ENCODE measurements at places on chromosomes 1 and 21.

DNA sequence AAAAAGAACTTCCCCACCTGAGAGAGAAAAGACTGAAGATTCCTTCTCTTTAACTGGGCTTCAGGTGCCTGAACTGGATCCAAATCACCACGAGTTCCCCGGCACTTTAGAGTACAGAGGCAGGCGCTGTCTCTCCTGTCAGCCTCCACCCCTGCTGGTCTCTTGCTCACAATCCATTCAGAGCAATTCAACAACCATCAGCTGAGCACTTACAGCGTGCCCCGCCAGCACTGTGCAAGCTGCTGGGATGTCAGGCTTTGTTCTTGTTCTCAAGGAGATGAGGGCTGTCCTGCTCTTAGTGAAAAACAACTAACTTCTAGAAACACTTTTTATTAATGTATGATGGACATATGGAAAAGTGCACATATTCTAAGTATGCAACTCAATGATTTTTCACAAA lies 68.7 kb upstream of the VAMP3 start:
- peak; percentile 58 for DNase-seq

GRCh38 chr1:72227667-72228066 lies 54.7 kb downstream of the NEGR1 start:
- peak; percentile 26 for DNase-seq

DNA sequence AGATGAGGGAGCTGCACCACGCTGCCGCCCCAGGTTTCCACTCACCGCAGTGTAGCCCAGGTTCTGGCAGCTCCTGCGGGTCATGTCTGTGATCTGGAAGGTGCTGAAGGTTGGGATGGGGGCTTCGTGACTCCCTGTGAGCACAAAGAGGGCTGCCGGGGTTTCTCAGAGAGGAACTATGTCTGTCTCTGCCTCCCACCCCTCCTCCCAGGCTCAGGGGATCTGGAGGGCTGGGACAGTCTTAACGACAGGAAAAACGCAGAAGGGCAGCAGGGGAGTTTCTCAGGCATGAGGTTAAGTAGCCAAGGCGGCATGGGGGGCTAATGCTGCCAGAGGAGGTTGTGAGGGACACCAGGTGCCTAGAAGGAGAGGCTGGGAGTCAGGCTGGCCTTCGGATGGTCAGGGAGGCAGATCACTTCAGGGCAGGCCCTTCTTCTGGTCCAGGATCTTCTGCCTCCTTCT lies 656 bp downstream of the SH2D2A start:
- no peak for DNase-seq

GRCh38 chr1:40915581-40915980 lies 53.4 kb upstream of the CITED4 start:
- no peak for DNase-seq

DNA sequence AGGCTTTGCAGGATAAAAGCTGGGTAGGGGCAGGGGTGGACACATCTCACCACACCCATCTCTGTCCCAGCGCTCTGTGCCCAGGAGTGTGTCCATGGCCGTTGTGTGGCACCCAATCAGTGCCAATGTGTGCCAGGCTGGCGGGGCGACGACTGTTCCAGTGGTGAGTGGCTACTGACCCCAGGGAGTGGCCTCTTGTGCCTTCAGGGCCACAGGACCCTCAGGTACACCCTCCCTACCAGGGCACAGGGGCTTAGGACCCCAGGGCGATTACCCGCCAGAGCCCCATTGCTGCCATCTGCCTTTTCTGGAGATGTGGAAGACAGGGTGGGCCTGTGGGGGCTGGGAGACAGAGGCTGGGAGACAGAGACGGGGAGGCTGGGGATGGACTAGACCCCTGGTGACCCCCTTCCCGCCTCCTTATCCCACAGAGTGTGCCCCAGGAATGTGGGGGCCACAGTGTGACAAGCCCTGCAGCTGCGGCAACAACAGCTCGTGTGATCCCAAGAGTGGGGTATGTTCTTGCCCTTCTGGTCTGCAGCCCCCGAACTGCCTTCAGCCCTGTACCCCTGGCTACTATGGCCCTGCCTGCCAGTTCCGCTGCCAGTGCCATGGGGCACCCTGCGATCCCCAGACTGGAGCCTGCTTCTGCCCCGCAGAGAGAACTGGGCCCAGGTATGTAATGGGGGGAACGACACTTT lies 12.8 kb downstream of the PEAR1 start:
- no peak for DNase-seq

GRCh38 chr1:240618946-240619345 lies 7.0 kb upstream of the GREM2 start:
- no peak for DNase-seq

DNA sequence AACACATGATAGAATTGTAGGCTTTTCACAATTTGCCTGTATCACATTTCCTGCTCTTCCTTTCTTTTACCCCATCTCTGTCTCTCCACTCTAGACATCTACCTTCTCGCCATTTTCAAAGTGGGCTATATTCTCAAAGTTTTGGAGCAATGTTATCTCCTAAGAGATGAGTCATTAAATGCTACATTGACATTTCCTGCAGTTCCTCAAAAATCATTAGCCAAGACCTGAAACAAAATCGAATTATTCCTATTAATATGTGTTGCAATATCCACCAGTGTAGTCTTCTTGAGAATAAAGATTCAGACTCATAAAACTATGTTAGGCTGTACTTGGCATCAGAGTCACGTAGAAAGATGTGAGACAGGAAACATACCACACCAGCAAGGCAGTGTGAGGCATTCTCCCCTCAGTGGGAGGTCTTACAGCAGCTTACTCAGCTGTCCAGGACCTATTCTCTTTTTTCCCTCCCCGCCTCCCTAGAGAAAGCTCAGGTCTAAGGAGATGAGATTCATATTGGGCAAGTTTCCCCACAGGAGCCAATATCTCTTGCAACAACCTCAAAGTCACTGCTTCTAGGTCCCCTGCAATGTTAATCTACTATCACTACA lies 38.8 kb downstream of the FRRS1 start:
- DNase-seq: no peak

DNA sequence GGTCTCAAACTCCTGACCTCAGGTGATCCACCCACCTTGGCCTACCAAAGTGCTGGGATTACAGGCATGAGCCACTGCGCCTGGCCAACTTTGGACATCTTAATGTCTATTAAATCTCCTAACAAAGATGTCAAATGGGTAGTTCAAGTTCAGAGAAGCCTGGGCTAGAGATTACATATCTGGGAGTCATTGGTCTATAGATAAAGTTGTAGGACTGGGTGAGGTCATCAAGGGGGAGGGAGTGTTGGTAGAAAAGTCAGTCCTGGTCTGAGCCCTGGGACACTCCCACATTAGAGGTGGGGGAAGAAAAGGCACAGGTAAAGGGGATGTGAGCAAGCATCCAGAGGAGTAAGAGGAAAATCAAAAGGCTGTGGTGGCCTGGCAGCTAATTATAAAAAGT lies 6.6 kb downstream of the UBIAD1 start:
- DNase-seq: no peak

- DNase-seq: no peak
These were observed 36.4 kb downstream of the RCSD1 start for GRCh38 chr1:167666416-167666815.

GRCh38 chr1:97499667-97500066 lies 421.2 kb downstream of the DPYD start:
- DNase-seq: no peak

GRCh38 chr1:47262787-47263413 lies 30.9 kb upstream of the TAL1 start:
- DNase-seq: peak; percentile 2

- DNase-seq: no peak
These were observed 376.5 kb downstream of the SETD4 start for GRCh38 chr21:35683664-35684304.

GRCh38 chr1:183505454-183506089 lies 33.3 kb downstream of the SMG7 start:
- no peak for DNase-seq

- no peak for DNase-seq
These were observed 433.0 kb downstream of the PTPRU start for GRCh38 chr1:29669158-29669871.

- DNase-seq: no peak
These were observed 268.6 kb upstream of the RGS18 start for GRCh38 chr1:191889623-191890003.

GRCh38 chr1:232678185-232678886 lies 48.4 kb upstream of the SIPA1L2 start:
- DNase-seq: peak; percentile 81

DNA sequence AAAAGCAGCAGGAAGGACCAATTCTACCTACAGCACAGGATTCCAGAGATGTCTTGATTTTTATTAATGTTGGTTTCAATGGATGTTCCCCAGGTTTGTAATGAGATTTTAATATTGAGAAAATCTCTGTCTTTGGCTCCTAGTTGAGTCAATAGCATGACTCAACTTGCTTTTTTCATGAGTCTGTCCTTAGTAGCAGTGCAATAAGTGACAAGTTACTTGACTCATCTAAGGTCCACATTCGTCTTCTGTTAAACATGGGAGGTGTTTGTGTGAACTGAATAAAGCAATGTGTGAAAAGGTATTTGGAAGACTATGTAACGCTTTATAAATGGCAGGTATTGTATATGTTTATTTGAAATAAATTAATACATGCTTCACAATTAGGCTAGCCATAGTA lies 645.0 kb upstream of the PTBP2 start:
- DNase-seq: no peak

DNA sequence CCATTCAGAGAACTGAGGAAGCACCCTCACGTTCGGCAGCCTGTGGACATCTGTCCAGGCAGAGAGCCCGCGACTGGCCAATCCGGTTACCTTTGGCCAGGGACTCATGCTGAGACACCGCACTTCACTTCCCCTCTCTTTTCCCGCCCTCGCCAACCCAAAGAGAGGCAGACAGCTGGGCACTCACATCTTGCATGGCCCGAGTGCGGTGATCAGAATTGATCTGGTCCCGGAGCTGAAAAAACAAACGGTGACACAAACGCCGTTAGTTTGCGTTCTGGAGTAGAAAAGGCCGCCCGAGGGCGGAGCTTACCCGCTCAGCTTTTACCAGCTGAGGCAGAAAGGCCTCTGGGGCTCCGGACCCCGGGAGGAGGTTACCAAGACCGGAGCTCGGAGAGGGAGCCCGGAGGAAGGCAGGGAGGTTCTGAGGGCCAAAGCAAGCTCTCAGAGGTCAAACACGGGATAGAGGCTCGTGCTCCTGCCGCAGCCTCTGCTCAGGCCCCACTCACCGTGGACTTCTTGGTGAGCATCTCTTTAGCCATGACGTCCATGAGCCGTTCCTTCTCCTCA lies 376 bp downstream of the SF3A3 start:
- peak; percentile 43 for DNase-seq

DNA sequence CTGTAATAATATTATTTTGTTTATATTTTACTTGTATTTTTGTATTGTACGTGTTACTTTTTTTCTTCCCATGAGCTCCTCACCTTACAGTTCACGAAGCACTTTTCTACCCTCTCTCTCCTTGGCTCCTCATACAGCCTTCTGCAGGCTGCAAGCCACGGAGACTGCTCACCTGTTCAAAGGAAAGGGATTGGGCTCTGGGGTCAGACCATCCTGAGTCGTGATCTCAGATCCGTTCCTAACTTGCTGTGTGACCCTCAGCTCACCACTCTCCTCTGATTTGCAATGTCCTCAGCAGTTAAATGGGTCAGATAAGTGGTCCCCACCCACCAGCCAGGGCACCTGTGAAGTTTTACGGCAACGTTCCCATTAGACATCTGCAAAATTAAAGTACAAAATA lies 54.1 kb downstream of the VWA5B1 start:
- DNase-seq: no peak

DNA sequence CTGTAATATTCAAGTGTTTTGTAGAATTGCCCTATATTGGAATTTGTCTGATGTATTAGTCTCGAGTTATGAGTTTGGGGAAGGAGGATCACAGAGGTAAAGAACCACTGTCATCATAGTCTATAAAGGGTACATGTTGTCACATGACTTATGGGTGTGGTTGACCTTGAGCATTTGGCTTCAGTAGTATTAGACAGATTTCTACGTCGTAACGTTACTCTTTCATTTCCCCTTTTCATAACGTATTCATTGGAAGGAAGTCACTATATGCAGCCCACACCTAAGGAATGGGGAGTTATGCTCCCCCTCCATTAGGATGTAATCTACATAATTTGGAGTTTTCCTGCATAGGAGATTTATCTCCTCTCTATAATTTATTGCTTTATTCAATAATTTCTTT lies 110.1 kb upstream of the VAV3 start:
- no peak for DNase-seq

- DNase-seq: no peak
These were observed 749 bp upstream of the EFHD2 start for GRCh38 chr1:15408890-15409387.

DNA sequence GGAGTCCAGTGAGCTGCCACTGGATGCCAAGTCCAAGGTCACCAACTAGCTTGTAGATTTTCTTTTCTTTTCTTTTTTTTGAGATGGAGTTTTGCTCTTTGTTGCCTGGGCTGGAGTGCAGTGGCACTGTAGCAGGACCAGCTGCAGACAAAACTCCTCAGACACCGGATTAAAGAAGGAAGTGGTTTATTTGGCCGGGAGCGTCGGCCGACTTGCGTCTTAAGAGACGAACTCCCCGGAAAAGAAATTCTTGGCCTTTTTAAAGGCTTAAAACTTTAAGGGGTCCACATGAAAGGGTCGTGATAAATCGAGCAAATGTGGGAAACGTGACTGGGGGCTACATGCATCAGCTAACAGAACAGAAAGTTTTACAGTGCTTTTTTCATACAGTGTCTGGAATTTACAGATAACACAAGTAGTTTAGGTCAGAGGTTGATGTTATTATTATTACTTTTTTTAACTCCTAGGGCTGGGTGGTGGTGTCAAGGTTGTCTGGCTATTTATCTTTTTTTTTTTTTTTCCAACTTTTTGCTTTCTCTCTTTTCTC lies 36.4 kb upstream of the CFAP126 start:
- DNase-seq: no peak

- no peak for DNase-seq
These were observed 14.7 kb downstream of the MSH4 start for GRCh38 chr1:75811211-75811981.

DNA sequence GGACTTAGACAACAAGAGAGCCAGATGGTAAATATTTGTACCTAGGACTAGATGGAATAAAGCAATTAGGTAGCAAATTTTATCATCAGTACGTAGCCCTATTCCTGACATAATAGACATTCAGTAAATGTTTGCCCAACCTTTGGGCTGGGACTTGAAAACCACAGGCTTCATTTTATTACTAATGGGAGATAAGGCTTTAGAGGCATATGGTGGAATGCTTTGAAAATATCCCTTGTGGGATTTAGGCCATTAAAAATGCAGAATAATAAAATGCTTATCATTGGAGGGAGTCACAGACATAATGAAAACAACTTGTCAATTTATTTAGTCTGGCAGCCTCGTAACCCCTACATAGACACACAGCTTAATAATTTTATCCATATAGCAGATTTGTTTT lies 296.1 kb upstream of the SPAG17 start:
- DNase-seq: no peak

- no peak for DNase-seq
These were observed 372.1 kb upstream of the B3GALT2 start for GRCh38 chr1:193558491-193559028.

DNA sequence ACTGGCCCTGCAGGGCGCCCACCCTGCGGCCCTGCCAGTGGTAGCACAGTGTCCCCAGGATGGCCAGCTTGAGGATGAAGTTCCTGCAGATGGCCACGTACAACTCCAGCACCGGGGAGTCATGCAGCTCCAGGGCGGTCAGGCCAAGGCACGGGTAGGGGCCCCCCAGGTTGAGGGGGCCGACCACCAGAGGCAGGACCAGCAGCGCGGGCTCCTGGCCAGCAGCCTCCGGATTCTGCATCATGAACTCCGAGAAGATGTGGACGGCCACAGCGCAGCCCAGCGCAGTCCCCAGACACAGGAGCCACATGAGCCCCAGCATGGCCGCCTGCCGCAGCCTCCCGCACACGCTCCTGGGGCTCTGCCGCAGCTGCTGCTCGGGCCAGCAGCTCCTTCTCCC lies 41.0 kb downstream of the ZNF691 start:
- DNase-seq: no peak

- no peak for DNase-seq
These were observed 6.5 kb downstream of the RNU5D-1 start for GRCh38 chr1:44724296-44724954.
